ENCODE measurements at places on chromosomes 16 and 17.

GRCh38 chr16:63744077-63744874, 1377.6 kb downstream of the CDH11 start:
- DNase-seq: no peak

- no peak for DNase-seq
These were observed 13.2 kb upstream of the SLC12A3 start for GRCh38 chr16:56851671-56852400.

DNA sequence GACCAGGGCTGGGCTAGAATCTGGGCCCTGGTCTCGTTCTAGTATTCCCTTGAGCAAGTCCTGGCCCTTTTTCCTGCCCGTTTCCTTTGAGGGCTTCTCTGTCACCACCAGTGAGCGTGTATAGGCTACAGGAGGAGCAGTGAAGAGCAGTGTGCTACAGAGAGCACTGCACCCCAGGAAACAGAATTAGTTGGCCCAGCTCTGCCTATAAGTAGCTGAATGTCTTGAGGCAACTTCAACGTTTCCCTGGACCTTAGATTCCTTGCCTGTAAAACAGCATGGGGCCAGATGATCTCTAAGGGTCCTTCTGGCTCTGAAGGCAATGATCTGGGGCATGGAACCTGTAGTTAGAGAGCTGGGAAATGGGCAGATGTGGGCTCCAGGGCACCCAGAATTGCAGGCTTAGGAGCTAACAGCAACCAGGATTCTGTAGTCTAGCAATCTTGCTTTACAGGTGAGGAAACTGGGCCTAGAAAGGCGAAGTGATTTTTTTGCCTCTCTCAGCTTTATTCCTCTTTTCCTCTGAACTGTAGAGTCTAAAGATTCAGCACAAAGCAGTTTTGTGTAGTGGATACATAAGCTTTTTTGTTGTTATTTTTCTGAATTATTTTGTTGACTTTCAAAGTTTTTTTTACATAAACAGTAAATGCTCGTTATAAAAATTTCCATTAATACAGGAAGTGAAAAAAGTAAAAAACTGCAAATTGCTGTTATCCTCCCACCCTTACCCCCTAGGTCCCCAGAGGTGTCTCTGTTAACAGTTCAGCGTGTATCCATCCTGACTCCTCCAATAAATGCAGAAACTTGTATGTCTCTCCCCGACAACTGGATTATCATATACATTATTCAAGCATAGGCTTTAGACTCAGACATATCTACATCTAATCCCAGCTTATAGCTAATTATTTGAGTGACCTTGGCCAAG, 1.7 kb upstream of the MYL4 start:
- DNase-seq: no peak

GRCh38 chr17:17053446-17054379, 11.5 kb downstream of the MPRIP start:
- DNase-seq: no peak

DNA sequence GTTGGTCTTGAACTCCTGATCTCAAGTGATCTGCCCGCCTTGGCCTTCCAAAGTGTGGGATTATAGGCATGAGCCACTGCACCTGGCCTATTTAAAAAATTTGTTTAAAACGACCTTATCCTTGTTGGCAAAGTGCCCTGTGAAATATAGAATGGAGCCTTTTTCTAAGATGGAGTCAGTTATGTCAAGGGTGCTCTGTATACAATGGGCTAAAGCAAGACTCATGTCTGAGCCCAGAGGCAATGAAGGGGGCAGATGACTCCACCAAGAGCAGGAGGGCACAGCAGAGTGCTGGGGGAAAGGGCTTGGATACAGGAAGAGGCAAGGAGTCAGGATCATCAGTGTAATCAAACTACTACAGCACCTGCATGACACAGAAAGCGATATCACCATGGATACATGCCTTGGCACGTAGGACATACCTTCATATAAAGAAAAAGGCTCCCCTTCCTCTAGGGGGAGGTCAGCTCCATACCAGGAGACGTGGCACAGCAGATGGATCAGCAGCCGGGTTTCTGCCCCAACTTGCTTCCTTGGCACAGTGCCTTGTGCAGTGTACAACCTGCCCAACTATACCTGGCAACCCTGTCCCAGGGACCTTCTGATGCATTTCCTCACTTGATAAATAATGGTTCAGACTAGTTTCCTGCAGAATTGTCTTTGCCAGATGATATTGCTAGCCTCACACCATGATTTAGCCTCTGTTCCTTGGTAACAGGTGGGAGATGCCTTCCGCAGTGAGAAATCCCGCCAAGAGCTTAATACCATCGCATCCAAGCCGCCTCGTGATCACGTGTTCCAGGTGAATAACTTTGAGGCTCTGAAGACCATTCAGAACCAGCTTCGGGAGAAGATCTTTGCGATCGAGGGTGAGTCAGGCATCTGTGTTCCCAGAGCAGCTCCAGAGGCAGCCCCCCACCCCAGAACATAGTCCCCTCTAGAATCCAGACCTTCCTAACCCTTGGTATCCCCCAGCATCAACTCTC, 15.3 kb downstream of the ITGAM start:
- no peak for DNase-seq

DNA sequence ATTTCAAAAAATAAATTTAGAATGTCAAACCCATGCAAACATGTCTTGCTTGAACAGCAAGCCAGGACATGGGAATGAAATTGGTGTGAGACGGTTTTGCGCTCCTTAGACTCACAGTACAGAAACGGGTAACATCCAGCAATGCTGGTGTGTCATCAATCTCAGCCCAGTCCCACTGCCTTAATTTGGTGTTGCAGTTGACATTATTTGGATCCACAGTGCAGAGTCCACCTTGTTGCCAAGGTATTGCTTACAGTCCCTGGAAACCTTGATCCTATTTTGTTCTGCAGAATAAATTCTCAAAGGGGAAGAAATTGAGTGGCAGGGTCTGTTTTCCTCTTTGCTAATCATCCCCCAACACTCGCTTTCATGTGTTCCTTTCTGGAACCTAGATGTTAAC, 311.6 kb upstream of the MON1B start:
- DNase-seq: no peak

DNA sequence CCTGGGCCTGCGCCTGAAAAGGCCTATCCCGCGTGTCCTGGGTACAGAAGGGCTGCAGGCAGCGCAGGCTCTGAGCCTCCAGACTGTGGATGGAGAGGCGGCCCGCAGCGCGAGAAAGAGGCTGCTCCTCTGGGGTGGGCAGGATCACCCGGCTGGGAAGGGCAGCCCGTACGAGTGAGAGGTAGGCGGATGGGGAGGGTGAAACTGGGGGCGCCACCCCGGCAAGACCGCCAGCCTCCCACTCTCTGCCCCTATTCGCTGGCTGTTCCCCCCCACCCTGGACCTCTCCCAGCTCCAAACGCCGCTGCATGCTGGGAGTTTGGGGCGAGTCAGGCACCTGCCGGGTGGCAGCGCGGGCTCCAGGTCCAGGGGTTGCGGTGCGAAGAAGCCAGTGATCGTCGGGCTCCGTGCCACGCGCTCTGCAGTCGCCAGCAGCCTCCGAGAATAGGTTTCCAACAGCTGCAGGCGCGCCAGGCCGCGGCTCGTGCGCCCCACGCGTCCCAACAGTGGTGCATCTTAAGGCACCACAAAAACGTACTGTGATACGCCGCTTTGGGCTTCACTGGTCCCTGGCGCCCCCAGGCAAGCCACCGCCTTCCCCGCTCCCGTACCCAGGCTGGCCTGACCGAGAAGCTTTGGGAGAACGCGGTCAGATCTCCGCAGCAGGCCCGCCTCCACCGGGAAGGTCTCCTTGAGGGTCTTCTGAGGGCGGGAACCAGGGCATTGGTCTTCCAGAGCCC, 1.1 kb downstream of the NOXO1 start:
- DNase-seq: no peak

- DNase-seq: peak; percentile 20
These were observed 800 bp downstream of the ZNF747 start for GRCh38 chr16:30533748-30534367.

DNA sequence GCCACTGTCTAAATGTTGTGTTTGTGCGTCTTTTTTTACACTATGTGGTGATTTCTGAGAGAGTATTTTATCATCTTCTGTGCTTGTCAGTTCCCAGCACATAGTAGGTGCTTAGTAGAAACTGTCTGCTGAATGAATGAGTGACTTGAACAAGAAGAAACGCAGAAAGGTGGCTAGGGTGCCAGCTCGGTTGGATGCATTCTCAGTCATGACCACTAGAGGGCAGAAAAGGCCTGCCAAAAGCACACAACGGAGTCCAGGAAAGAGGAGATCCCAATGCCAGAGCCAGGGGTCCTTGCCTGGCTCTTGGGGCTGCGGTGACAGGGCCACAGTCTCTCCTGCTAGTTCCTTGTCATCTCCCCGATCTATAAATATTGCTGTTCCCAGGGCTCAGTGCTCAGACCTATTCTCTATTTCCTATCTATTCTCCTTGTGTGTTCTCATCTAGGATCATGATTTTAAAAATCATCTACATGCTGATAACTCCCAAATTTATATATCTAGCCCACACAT, 57.3 kb upstream of the CCL1 start:
- DNase-seq: peak; percentile 70

DNA sequence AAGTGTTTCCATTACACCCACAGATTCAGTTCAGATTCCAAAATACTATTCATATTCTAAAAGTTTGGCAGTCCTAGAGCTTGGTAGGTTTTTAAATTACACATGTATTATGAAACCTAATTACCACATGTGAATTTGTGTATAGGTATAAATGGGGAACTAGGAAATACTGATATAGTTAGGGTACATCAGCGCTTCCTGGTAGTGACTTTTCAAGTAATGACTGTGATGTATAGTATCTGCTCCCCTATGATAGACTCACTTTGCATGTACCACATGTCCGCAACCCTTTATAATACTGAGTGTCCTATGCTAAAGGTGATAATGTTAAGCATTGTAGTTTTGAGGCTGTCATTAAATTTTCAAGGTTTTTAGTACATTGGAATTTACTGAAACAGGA, 22.9 kb downstream of the CDK12 start:
- DNase-seq: no peak

GRCh38 chr16:1620391-1620790, 8.2 kb downstream of the CRAMP1 start:
- DNase-seq: no peak

DNA sequence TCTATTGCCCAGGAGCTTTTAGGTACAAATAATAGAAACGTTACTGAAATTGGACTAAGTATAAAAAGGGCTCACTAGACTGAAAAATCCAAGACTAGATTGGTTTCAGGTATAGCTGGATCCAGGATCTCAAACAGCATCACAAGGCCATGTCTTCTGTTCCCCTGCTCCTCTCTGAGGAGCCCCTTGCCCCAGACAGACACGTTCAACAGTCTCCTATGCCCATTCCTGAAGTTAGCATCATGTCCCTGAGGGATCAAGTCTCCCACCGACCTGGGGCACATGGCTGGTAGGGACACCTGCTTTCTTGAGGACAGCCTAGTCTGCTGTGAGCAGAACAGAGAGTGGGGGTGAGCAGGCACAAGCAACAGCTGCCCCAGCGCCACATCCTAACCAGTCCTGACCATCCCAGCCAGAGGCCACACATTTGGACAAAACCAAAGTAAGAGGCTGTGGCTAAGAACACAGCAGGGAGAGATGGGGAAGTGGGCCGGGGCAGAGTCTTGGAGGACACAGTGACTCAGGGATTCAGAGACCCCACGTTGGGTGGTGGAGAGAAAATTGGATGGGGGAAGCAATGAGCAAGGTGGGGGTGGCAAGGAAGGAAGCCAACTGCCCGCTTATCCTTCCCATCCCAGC, 10.5 kb upstream of the MMP2 start:
- no peak for DNase-seq

DNA sequence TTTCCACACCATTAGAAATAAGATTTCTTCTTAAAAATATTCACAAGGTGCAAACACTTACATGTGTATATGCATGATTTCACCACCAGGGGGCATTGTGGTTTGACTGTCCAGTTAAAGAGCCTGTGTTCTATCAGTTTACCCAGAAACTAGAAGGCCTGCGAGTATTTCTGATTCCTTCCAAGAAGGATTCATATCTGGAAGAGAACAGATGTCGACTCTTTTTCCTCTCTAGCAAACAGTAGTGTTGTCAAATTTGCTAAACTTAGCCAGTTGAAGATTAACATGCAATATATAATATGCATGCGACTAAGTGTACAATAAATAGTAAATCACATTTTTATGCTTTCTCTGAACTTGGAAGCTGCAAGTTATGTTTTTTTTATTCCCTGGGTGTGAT, 404.1 kb downstream of the WWOX start:
- peak; percentile 36 for DNase-seq

DNA sequence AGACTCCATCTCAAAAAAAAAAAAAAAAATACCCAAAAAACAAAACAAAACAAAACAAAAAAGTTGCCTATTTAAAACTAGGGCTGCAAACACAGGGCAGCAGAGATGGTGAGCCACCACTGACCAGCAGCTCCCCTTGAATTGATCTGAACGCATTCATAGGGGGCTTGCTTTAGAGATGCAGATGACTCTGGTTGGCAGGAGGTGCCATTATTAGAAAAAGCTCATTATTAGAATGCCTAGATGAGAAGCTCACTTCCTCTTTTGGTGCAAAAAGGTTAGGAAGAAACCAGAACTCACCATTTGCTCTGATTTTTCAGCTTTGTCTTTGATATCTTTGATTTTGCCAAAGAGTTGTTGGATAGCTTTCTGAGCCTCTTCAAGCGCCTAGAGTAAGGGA, 53.1 kb downstream of the VPS53 start:
- no peak for DNase-seq

DNA sequence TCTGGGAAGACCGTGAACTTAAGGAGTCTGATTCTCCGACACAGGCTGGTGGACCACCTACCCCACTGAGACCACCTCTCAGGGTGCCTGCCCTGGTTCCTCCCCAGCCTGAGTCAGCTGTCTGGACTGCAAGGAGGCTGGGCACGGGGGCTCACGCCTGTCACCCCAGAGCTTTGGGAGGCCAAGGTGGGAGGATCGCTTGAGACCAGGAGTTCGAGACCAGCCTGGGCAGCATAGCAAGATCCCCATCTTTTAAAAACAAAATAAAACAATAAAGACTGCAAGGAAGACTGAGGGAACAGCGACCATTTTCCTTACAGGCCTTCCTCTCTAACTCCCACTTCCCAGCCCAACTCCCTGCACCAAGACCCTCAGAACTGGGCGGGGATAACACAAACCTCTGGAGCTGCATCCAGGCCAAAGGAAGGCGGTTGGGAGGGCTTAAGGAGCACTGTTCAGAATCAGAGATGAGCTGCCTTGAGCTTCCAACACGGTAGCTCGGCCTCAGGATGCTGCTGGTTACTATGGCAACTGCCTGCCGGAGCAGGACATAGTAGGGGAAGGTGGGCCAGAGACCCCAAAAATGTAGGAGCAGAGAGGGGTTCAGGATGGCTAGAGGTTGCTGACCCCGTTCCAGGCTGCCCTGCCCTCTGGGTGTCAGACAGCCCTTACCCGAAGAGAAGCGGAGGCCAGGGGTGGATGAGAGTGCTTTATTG, 4.4 kb downstream of the APOBR start:
- DNase-seq: no peak

Data from activated naive CD8-positive, alpha-beta T cell treated with anti-CD3 and anti-CD28 coated beads, Interleukin-2, amount 50 U/mL, for 24 hours (primary cell).